ENCODE measurements at places on chromosomes 4 and X.

DNA sequence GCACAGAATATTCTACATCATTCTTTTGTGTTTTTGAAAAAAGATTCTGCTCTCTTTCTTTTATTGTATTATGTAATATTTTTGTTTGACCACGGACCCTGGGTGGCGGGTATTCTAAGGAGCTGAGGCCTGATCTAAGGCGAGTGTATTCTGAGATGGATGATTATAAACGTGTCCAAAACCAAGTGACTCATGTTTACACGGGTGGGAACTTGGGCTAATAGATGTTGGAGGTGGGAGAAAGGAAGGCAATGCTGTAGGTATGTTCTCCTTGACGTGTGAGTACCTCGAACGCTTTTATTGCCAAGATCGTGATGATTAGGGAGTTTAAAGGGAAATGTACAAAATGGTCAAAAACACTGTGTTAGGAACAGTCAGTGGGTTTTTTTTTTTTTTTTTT is 188.9 kb upstream of the FAT1 start:
- DNase-seq = no peak

GRCh38 chr4:7507381-7507780 is 72.7 kb upstream of the PSAPL1 start:
- DNase-seq = no peak

DNA sequence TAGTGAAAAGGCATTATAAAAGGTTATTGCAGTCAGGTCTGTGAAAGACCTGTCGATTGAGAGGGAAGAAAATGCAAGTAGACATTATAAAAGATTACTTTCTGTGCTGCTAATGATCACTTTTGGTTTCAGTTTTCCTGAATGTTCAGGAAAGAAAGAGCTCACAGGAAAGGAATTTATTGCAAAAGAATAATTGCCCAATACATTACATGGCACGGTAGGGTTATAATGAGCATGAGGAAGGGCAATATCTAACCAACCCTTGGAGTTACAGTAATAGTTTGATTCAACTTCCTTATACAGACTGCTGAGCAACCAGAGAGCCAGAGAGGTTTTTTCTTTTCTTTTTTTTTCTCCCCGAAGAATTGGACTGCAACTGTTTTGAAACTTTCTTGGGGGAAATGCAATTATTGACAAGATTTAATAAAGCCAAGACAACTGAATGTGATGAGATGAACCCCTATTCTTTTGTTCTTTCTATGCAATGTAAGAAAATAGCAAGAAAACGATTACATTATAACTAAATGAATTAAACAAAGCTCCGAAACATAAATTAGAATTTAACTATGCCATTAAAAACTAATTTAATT is 247.0 kb downstream of the C4orf33 start:
- no peak for DNase-seq

GRCh38 chr4:67909905-67910584 is 26.2 kb upstream of the TMPRSS11D start:
- no peak for DNase-seq

DNA sequence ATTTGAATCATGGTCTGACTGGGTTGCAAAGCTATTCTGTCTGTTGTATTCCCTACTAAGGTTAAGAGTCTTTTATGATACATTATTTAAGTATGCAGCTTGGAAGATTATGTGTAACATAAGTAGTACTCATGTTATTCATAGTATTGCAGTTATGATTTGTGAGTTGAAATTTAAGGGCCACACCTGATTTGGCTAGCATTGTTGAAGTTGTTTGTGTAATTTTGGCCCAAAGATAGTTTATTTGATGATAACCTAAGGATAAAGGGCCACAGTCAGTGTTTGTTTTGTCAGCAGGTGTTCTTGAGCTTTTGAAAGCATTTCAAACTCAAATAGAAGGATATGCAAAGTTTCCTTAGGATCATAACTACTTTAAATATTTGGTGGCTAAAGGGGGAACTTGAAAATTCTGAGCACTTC is 38.9 kb downstream of the NUDT9 start:
- no peak for DNase-seq

GRCh38 chr4:185096032-185096653 is 46.9 kb upstream of the SLC25A4 start:
- no peak for DNase-seq

DNA sequence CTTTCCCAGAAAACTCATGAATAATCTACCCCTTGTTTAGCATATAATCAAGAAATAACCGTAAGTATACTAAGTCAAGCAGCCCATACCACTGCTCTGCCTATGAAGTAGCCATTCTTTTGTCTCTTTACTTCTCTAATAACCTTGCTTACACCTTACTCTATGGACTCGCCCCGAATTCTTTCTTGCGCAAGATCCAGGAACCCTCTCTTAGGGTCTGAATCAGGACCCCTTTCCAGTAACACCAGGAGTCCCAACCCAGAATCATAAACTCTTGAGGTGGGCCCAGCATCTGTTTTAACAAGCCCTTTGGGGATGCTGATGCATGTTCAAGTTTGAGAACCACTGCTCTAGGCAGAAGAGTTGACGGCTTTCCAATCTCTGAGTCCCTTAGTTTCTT is 119.6 kb downstream of the BEND2 start:
- no peak for DNase-seq

- no peak for DNase-seq
Measured at GRCh38 chr4:186553717-186554116, 1.6 kb downstream of the MTNR1A start.

DNA sequence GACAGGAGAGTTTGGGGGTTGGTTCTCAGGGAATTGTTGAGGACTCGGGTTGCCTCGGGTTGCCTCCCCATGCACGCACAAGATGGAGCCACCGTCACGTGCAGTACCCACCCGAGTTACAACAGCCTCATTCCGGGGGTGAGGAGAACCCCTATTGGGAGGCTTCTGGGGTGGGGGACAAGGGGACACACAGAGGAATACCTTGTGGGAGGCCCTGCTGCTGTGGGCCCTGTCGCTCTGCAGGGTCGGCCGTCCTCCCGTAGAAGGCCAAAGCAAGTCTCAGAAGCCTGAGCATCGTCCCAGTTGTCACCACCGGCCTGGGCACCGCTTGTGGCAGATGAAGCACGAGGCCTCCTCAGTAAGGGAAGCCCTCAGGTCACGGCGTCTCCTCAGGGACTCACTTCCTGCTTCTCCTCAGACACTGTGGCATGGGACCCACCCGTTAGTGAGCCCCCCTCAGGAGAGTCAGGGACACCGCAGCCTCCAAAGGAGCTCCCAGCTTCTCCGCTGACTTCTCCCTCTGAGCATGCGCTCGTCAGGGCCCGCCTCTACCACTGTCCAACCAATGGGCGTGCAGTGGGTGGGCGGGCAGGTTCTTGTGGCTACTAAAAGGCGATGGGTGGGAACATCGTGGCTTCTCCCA is at the start of gene CT55:
Gene CT55 (minus strand): TSS at position 522 of the 643 bp plus-strand sequence. CDS start 227 bp downstream, at position 295.
- DNase-seq = no peak

- no peak for DNase-seq
Measured at GRCh38 chr4:87392183-87392582, 1.2 kb upstream of the HSD17B11 start.

- no peak for DNase-seq
Measured at GRCh38 chr4:38365261-38365660, 298.7 kb upstream of the KLF3 start.

Data from stimulated activated CD4-positive, alpha-beta T cell treated with anti-CD3 and anti-CD28 coated beads, Interleukin-1b, Interleukin-23, amount 100 ng/mL, for 24 hours (primary cell).